Vagina (tissue), 2 donors: ENCODE measurements at places on chromosomes 4 and X.

DNA sequence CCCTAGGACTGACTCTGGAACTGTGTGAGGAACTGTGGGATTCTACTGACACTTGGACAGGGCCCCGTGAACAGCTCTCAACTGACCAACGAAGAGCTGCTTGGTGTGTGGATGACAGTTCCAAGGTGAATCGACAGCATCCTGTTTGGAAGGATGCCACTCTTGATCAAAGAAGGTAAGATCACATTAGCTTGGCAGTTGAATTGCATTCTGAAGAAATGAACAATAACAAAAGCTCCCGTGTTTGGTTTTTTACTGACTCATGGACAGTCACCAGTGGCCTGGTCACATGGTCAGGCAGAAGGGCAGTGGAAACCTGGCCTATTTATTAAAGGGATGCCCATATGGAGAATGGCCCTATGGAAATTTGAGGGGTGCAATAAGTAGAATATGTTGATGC is 33.1 kb upstream of the GPR34 start:
- DNase-seq, result no peak

DNA sequence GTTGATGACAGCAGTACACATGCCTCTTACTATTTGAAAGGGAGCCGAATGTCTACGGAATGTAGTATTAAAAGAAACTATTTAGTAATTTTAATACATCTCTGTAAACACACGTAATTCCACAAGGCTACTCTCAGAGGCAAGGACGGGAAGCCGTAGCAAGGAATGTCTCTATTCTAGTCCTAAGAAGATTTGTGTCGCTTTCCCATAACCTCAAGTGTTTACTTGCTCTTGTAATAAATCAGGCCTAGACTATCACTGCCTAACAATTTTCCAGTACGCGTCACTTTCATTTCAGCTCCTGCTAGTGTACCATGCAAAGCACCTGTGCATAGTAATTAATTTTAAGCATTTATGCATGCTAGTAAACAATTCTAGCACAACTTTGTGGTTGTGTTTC is 86.7 kb downstream of the OR13H1 start:
- no peak for DNase-seq

GRCh38 chr4:141922236-141922635 is 285.9 kb downstream of the IL15 start:
- no peak for DNase-seq

GRCh38 chr4:2888886-2889285 is 45.2 kb downstream of the ADD1 start:
- DNase-seq, result no peak
